ENCODE measurements at places on chromosomes 12 and 14.
A peak's percentile ranks its signal among the peaks of the same experiment; 100 is the strongest.

DNA sequence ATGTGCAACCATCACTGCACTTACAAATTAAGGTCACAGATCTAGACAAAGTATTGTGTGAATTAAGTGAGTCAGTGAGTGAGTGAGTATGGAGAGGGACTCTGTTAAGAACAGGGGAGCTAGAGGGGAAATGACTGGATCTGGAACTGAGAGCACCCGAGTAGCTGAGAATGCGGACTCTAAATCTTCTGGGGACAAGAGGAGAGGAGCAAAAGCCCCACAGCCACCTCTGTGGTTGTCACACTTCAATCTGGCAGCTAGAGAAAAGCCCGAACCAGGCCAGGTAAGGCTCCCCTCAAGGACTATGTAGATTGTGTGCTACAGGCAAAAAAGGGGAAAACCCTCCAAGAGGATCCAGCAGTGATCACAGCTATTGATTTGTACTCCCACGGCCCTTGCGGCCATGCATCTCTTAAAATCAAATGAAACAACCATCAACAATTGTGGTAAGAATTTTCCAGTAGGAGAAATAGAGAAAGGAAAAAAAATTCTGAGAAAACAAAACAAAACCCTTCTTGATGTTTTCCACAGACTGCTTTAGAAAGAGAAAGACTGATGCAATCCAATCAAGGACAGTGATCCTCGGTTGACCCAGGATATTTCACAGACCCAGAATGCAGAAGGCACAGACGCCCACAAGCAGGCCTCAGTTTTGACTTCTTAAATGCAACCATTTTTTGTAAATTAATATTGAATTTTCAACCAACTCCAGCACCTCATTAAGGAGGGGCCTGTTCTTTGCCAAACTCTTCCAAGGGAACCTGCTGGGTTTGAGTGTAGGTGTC lies 109.6 kb downstream of the SLC38A6 start:
- DNase-seq = no peak

GRCh38 chr12:4206470-4206869 lies 67.1 kb upstream of the CCND2 start:
- DNase-seq = no peak

DNA sequence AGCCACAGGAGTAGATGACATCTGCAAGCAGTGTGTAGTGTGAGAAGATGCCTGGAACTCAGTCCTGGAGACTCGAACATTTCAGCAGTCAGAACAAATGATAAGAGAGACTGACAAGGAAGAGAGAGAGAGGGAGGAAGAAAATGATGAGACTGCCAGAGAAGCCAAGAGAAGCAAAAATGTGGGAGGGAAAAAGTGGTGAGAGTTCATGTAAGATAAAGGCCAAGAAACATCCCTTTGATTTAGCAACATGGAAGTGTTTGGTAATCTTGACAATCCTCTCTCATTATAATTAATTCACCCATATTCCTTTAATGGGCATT lies 42.6 kb downstream of the LIMA1 start:
- DNase-seq = no peak

GRCh38 chr12:104219908-104220404 lies 4.4 kb downstream of the TXNRD1 start:
- DNase-seq = peak; percentile 9

- DNase-seq = no peak
These were observed 61.0 kb downstream of the EPS8 start for GRCh38 chr12:15728118-15728598.

DNA sequence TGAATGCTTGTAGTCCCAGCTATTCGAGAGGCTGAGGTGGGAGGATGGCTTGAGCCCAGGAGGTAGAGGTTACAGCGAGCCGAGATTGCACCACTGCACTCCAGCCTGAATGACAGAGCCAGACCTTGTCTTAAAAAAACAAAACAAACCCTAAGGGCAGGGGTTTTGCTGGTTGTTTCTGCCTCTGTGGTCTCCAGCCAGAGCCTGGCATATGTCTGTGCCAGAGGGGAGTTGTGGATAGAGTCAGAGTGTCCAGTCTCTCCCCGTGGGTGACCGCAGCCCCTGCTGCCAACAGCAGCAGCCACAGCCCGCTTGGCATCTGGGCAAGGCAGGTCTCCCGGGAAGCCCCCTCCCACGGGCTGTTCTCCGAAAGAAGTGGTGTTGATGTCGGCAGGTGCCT lies 37.6 kb downstream of the MVK start:
- DNase-seq = no peak

- no peak for DNase-seq
These were observed 46.8 kb upstream of the MEG3 start for GRCh38 chr14:100778951-100779690.

GRCh38 chr12:182381-182892 lies 31.5 kb downstream of the SLC6A12 start:
- DNase-seq = no peak

DNA sequence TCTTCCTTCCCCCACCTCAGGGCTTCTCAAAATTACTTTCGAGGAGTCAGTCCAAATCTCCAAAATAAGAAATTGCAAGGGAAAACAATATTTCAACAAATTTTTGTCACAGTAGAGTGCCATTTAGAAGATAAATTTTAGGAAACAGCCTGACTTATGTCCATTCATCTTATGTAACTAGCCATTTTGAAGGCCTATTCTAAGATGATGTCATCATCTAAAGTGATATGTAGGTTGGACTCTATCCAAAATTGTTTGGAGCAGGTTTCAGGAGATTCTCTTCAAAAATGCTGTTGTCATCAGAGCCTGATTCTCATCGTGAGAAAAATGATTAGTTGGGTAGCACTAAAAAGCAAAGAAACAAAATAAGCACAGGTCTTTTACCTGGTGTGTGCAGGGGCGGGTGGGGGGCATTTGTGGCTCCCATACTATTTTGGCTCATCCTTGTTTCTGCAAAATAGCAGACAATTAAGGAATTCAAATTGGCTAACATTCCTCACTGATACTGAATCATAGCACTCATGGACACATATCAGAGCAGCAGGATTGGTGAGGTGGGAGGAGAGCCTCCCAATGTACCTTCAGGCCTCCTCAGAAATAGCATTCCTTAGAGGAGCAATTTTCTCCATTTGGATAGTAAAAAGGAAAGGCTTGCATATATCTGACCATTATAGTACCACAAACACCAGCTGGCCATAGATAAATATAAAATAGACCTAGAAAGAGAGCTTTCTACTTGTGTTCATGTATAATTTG lies 360.9 kb upstream of the NAV3 start:
- no peak for DNase-seq

Measured in stimulated activated CD8-positive, alpha-beta memory T cell treated with anti-CD3 and anti-CD28 coated beads, Interleukin-15, amount 100 ng/mL, for 24 hours (primary cell).